ENCODE measurements at places on chromosomes 13 and 19.
A peak's percentile ranks its signal among the peaks of the same experiment; 100 is the strongest.

DNA sequence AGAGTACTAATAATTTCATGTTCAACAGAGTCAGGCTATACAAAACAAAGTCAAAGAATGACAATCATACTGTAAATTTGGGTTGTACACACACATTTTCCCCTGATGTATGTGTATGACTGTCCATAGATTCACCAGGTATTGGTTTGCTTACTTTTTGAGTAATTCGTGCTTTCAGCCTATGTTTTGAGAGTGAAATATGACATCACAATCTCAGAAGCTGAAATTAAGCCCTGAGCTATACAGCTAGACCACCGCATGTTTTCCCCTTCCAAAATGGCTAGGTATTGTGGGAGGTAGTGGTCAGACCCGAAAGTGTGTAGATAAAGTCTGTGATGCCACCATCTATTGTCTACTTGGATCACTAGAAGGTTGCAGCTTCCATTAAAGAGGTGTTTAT, 102.8 kb downstream of the KATNAL1 start:
- DNase-seq = no peak

GRCh38 chr19:55460670-55461258, 678 bp downstream of the ISOC2 start:
- peak; percentile 86 for DNase-seq

DNA sequence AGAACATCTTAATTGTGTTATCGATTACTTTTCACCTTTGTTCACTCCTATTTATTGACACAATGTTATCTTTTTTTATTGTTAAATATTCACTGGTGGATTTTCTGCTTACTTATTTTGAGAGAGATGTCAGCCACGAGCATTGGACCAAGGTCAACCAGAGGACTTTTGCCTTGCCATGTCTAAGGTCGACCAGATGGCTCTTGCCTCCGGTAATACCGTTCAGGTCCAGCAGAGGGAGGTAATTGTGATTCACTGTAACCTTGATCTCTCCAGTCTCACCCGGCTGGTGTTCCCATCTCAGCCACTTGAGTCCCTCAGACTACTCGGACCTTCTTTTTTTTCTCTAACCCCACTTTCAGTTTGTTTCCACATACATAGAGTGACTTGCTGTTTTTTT, 1438.1 kb downstream of the UQCRFS1 start:
- DNase-seq = no peak

DNA sequence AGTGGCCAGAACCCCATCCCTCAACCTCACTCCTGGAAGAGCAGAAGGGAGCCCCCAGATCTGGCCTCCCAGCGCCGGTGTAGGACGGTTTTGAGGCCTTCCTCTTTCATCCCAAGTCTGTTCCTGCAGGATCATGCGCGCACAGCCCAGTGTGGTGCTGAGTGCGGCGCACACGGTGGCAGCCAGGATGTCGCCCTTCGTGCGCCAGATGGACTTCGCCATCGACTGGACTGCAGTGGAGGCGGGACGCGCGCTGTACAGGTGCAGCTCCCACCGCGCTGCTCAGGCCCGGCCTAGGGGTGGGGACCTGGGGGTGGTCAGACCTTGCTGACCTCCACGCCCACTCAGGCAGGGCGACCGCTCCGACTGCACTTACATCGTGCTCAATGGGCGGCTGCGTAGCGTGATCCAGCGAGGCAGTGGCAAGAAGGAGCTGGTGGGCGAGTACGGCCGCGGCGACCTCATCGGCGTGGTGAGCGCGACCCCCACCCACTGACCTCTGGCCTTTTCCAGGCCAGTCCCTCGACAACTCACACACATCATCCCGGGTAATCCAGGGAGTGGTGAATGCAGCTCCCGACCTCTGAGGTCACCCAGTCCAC, 14.8 kb downstream of the PNPLA6 start:
- DNase-seq = no peak

GRCh38 chr19:34671972-34672371, 5.0 kb downstream of the SCGB2B2 start:
- no peak for DNase-seq

GRCh38 chr19:43338530-43338929, 15.0 kb upstream of the CD177 start:
- no peak for DNase-seq

Data from liver (tissue), 10 donors.